Activated T-cell treated with anti-CD3 and anti-CD28 coated beads, Interleukin-2, amount 50 U/mL, for 24 hours (primary cell): ENCODE measurements at places on chromosomes 7 and 10.
A peak's percentile ranks its signal among the peaks of the same experiment; 100 is the strongest.

DNA sequence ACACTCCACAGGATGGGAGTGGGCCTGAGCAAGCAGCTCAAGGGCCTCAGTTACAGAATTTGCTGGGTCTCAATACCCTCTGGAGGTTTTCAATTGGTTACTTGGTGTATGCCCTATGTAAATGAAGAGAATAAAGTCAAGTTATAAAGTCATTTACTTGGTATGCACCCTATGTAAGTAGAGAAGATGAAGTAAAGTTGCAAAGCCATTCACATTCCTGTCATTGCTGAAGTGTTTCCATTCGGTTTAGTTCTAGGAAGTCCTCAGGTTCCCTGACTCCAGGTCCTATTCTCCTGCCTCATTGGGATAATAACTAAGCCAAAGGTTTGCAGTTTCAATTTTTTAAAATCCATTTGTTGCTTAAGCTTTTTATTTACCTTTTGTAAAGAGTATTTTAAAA is 272.6 kb upstream of the NPSR1 start:
- no peaks in the 10 kb centered on the region for H3K4me1 ChIP-seq
- no peaks in the 10 kb centered on the region for H3K36me3 ChIP-seq
- no peak overlapping the region for H3K4me3 ChIP-seq
- no peak overlapping the region for H3K27ac ChIP-seq
- no peak for DNase-seq

DNA sequence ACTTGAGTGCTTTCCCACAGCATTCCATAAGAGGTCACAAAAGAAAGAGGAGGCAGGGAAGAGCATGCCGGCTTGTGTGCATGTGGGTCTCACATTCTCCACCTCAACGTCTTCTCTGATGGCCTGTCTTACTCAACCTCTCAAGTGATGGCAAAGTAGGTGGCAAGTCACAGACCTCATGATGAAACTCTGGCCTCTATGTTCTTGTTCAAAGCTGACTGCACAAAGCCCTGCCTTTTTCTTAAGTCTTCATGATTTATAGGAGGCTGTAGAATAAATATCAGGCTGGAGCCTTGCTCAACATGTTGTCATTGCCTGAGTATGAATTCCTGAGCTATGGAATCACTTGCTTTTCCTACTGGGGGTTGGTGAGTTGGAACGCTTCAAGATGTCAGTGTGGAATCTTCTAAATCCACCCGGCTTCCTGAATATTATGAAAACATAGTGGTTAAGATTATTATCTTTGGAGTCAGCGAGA is 213.6 kb upstream of the INHBA start:
- H3K36me3 ChIP-seq = no peaks in the 10 kb centered on the region
- peaks cover 22% of the 10 kb centered on the region for H3K27me3 ChIP-seq
- H3K27ac ChIP-seq = no peak overlapping the region

DNA sequence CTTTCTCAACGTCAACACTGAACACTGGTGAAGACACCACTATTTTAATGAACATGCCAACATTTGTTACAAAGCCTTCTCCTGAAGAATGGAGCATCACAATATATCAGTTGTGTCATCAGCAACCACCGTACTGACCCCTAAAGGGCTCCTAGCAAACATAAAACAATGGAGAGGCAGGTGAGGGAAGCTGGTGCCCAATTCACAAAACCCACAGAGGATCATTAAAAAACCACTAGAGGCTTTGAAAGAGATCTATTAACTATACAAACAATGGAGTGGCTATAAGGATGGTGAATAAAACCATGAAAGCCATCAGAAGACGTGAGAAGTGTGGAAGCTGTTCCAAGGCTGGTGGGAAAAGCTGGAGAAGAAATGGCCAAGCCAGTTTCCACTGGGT is 150.8 kb downstream of the FAM107B start:
- no peaks in the 10 kb centered on the region for H3K4me1 ChIP-seq
- H3K27me3 ChIP-seq = no peaks in the 10 kb centered on the region
- H3K27ac ChIP-seq = no peak overlapping the region
- no peak overlapping the region for H3K4me3 ChIP-seq

DNA sequence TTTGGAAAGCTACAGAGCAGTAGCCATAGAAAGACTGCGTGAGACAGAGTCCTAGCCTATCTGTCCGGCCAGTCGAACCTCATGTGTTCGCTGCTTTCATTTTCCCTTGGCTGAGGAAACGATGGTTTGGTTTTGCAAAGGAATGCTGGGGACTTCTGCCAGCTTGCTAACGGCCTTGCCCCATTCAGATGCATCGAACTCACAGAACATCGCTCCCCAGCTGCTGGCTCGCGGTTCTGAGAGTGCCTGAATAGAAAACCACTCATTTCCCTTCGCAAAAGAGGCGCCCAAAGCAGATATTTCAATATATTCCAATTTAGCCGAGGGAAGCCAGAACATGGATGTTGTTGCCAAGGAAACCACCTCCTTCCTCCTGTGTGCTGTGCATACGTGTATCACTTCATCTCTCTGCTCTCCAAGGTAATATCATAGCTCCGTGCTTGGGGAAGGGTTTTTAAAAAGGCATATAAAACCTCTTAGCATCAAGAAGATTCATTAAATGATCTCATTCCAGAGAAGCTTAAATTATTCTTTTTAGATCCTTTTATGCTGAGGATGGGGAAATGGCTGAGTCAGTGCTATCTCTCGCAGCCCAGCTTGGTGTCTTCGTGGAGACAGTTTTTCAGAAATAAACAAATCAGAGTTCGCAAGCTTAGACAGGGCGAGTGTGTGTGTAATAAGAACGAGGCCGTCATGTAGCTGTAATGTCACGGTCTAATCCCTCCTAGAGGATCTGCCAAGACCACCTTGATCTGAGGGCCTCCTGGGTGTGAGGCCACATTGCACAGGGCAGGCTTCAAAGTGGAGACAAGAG is 215.2 kb downstream of the RPS24 start:
- H3K4me1 ChIP-seq = peaks cover 13% of the 10 kb centered on the region
- H3K27me3 ChIP-seq = peaks cover 25% of the 10 kb centered on the region
- no peak overlapping the region for H3K4me3 ChIP-seq
- no peak for DNase-seq
- no peaks in the 10 kb centered on the region for H3K36me3 ChIP-seq

DNA sequence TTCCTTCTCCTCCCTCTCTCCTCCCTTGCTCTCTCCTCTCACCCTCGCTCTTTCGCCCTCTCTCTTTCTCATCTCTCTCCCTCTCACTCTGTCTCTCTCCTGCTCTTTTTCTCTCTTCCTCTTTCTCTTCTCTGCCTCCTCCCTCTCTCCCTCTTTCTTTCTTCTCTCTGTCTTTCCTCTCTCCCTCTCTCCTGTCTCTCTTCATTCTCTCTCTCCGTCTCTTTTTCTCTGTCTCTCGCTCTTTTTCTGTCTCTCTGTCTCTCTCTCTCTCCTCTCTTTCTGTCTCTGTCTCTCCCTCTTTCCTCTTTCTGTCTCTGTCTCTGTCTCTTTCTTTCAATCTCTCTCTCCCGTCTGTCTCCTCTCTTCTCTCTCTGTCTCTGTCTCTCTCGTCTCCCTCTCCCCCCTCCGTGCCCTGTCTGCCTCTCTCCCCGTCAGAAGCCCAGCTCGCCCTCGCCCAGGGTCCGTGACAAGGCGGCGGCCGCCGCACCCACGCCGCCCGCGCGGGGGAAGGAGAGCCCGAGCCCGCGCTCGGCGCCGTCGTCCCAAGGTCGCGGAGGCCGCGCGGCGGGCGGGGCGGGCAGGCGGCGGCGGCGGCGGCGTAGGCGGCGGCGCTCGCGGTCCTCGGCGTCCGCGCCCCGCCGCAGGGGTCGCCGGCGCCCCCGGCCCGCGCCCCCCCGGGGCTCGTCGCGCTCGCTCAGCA is 21.3 kb upstream of the HSPB1 start:
- H3K4me1 ChIP-seq = peaks cover 6% of the 10 kb centered on the region
- peak overlapping the region; percentile 28 for H3K4me3 ChIP-seq
- no peak overlapping the region for H3K27ac ChIP-seq
- H3K27me3 ChIP-seq = peaks cover 64% of the 10 kb centered on the region

DNA sequence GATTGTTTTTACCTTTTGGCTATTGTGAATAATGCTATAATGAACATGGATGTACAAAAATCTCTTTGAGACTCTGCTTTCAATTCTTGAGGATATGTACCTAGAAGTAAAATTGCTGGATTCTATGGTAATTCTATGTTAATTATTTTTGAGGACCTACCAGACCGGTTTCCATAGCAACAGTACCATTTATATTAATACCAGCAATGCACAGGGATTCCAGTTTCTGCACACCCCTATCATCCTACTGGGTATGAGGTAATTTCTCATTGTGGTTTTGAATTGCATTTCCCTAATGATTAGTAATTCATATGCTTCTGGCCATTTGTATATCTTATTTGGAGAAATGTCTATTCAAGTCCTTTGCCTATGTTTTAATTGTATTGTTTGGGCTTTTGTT is 9.9 kb upstream of the PPP1R9A start:
- DNase-seq = no peak
- no peak overlapping the region for H3K27ac ChIP-seq
- no peaks in the 10 kb centered on the region for H3K36me3 ChIP-seq
- no peak overlapping the region for H3K4me3 ChIP-seq
- peaks cover 5% of the 10 kb centered on the region for H3K27me3 ChIP-seq
- no peaks in the 10 kb centered on the region for H3K4me1 ChIP-seq

DNA sequence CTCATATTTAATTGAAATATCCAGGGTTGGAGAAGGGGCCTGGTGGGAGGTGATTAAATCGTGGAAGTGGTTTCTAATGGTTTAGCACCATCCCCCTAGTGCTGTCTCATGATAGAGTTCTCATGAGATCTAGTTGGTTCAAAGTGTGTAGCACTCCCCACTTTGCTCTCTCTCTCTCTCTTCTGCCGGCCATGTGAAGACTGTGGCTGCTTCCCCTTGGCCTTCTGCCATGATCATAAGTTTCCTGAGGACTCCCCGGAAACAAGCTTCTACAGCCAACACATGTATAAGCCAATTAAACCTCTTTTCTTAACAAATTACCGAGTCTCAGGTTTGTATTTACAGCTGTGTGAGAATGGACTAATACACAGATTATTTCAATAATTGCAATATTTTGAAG is 305.8 kb upstream of the KCND2 start:
- H3K4me1 ChIP-seq = no peaks in the 10 kb centered on the region
- no peak overlapping the region for H3K4me3 ChIP-seq
- H3K27ac ChIP-seq = no peak overlapping the region

GRCh38 chr10:3206511-3207157 is 34.1 kb upstream of the PITRM1 start:
- no peaks in the 10 kb centered on the region for H3K36me3 ChIP-seq
- H3K27me3 ChIP-seq = peaks cover 83% of the 10 kb centered on the region
- H3K4me1 ChIP-seq = peaks cover 9% of the 10 kb centered on the region
- no peak overlapping the region for H3K4me3 ChIP-seq
- H3K27ac ChIP-seq = no peak overlapping the region
